Aorta (tissue), 5 donors: ENCODE measurements at places on chromosomes 6 and 20. TPM values are rescaled to one million over a fixed set of nuclear protein-coding genes. Genes with fewer than 3 reads are reported as not detected.

- DNase-seq = no peak
Observed at GRCh38 chr20:38635721-38636288, 34.2 kb downstream of the ARHGAP40 start.

DNA sequence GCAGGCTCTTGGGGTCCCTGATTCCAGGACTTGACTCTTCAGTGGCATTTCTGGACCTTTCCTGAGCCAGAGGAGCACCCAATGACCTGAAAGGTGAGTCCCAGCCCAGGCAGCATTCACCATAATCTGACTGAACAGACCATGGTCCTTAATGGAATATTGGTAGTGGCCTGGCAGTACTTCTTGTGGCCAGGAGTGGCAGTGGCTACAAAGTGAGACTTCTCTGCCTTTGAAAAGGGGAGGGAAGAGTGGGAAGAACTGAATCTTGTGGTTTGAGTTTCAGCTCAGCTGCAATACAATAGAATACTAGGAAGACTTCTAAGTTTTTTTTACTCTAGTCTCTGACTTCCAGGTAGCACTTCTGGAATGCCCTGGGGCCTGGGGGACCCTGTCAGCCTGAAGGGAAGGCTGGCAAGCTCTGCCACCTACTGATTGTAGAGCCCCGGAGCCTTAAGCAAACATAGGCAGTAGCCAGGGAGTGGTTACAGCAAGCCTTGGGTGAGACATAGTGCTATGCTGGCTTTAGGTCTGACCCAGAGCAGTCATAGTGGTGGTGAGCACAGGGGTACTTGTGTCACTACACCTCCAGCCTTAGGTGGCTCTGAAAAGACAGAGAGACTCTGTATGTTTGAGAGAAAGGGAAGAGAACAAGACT, 674.2 kb upstream of the MANEA start:
- no peak for DNase-seq

The RIPPLY2 gene
- not detected for total RNA-seq

The TREM1 gene
- total RNA-seq = 18.4 TPM

GRCh38 chr20:37229357-37229756, 32.3 kb downstream of the GHRH start:
- no peak for DNase-seq
